ENCODE measurements at places on chromosomes 13 and 19.
A peak's percentile ranks its signal among the peaks of the same experiment; 100 is the strongest.

DNA sequence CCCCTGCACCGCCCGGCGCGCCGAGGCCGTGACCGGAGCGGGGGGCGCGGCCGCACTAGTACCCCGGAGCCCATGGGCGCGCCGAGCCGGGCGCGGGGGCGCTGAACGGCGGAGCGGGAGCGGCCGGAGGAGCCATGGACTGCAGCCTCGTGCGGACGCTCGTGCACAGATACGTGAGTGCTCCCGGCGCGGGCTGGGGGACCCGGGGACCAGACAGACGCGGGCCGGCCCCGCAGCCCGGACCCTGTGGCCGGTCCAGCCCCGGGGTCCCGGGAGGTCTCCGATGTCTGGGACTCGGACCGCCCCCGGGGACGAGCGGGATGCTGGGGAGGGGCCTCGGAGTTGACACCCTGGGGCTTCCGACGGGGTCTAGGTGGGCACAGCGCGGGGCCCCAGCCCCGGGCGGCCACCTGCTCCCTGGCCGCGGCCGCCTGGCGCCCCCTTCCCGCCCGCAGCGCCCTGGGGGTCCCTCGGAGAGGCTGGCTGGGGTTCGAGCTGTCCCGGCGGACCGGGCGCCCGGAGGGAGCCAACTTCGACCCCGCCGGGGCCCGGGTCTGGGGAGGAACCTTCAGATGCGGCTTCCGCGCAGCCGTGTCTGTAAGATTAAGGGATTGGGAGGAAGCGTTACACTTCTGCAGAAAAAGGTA lies 568 bp downstream of the ATP11A start:
- peak; percentile 18 for DNase-seq

- no peak for DNase-seq
These were observed 103.9 kb downstream of the DOCK9 start for GRCh38 chr13:98874029-98874397.

DNA sequence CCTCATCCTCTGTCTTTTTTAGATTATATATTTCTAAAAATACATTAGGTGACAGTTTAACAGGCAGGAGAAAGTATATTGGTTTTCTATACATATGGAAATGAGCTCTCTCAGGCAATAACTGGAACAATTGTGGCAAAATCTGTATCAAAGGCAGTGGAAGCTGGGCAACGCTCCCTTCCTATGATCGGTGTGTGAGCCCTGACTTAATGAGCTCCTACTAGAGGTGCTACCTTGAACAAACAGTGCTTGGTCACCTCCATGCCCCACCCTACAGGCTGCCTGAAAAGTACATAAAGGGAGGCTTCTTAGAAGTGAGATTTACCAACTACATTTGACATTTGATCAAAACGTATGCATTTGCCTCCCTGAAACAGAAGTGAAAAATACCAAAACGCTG lies 185.3 kb downstream of the EFNB2 start:
- no peak for DNase-seq

DNA sequence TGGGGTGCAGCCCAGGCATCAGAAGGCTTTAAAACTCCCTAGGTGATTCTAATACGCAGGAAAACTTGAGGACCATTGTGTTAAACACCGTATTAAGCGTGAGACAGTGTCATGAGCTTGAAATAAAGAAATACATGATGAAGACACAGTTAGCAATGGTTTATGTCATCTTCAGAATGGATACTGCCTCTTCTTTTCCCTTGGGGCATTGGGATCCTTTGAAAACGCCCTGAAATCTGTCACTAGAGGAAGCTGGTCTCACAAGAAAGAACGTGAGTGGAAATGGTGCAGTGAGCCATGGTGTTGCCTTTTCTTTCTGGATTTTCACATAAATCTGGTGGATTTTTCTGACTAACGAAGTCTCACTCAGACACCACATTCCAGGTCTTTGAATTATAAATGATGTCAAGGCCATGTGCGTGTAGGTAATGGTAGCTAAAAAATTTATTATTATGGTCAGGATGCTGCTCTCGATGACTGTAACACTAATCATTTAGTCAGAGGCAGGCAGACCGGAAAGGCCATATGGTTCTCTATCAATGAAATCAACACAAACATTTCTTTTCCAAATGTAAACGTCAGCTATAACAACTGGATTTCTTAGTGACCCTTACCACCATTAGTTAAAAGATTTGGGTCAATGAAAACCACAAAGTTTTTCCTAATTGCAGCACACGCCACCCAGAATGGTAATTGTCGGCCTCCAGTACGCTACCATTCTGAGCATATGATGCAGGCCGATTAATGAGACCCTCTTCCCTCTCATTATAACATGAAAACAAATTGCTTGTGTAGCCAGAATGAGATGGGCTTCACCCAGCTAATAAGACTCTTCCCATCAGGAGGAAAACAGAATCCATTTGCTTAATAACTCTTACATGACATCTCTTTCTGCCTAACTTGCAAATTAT lies 105.6 kb downstream of the SLC7A1 start:
- DNase-seq = no peak

DNA sequence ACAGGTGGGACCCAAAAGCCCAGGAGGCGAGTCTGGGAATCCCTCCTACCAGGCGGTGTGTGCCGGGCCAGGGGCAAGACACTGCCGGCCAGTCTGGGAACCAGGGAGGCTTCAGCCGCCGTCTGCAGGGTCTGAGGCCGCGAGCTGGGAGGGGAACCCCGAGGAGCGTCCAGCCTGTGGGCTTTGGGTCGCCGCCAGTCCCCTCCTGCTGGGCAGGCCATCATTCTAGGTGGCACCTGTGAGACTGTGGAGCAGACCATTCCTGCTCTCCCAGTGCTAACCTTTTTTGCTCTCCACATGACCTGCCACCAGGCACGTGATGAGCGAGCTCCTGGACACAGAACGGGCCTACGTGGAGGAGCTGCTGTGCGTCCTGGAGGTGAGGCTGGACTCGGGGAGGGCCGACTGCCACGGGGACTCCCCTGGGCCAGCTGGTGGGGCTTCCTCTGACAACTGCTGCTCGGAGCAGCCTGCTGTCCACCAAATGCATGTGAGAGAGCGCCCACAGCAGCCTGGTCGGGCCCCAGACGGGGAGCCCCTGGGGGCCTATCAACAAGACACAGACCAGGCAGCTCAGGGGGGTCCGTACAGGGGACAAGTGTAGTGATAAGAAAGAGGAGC lies 24.6 kb upstream of the F7 start:
- DNase-seq = no peak

DNA sequence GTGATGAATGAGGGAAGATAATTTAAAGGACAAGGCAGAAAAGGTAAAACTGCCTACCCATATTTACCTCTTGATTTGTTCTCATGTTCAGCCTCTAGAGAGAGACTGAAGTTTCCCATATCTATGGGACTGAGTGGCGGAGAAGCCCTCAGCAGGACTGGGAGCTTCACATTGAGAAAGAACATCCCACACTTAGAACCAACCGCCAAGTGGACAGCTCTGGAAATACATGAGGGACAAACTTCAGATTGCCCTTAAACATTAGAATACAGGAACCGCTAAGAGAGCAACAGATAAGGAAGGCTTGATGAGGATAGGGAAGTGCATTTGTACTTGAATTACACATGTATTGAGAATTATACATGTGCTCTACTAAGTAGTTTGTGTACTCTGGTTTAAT lies 316.0 kb upstream of the MIR17HG start:
- no peak for DNase-seq

DNA sequence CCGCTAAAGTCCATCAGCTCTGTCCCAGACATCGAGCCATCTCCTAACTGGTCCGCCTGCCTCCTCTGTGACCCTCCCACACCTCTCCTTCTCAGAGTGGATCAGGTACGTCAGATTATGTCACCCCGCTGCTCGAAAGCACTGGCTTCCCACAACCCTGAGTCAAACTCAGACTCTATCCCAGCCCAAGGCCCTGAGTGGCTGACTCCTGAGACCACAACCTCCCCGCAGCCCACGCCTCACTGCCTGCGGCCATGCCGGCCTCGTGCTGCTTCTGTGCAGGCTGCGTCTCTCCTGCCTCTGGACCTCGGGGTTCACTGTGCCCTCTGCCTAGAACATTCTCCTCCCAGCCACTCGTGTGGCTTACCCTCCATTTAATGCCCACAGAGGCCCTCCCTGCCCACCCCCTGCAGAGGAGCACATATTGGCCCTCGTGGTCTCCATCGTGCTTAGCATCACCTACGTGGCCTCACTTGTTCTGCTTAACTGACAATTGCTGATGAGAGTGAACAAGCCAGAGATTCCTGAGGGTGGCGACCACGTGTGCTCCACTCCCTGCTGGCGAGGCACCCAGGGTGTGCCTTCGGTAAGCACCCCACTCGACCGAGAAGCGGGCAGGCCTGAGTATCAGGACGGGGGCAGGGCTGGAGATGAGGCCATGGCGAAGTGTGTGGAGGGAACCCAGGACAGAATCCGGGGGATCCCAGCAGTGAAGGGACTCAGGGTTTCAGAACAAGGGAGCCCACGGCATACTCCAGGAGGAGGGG lies 13.5 kb upstream of the FKRP start:
- DNase-seq = no peak

- DNase-seq = no peak
These were observed 24.9 kb upstream of the PNMA8B start for GRCh38 chr19:46520616-46521015.

- no peak for DNase-seq
These were observed 636 bp upstream of the ZNF579 start for GRCh38 chr19:55581145-55581822.

All from prostate gland (tissue), 2 donors.